T-cell (primary cell): ENCODE measurements at places on chromosomes 4 and X. TPM values are rescaled to one million over a fixed set of nuclear protein-coding genes. Genes with fewer than 3 reads are reported as not detected.

NPNT gene
- 0.32 TPM for total RNA-seq

DNA sequence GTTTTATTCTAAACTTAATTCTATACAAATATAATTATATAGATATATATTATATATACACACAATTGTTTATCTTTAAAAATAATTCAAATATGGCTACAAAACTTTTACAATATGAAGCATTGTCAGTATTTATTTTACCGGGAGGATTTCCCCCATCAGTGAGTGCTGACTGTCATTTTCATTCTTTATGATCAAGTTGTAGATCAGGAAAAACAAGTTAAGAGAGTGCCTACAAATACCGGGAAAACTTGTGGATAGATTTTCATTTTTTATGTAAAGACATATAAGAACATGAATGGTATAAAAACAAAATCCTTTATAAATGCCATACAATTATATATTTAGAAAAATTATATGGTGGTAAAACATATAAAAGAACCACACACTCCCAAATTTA, 37.8 kb downstream of the CLCN3 start:
- no peaks in the 10 kb centered on the region for H3K4me1 ChIP-seq
- no peak for DNase-seq
- H3K36me3 ChIP-seq: peaks cover 3% of the 10 kb centered on the region
- no peaks in the 10 kb centered on the region for H3K27me3 ChIP-seq
- H3K27ac ChIP-seq: no peak overlapping the region
- H3K4me3 ChIP-seq: no peak overlapping the region

CXCR3 gene
- total RNA-seq: 17.0 TPM

GRCh38 chr4:145108128-145108527, 10.0 kb downstream of the ABCE1 start:
- no peak overlapping the region for H3K4me3 ChIP-seq
- H3K36me3 ChIP-seq: peaks cover 67% of the 10 kb centered on the region

KCTD8 gene
- total RNA-seq: not detected

RRAGB gene
- 13.2 TPM for total RNA-seq

SH2D1A gene
- 43.8 TPM for total RNA-seq

LONRF3 gene
- 11.7 TPM for total RNA-seq

DNA sequence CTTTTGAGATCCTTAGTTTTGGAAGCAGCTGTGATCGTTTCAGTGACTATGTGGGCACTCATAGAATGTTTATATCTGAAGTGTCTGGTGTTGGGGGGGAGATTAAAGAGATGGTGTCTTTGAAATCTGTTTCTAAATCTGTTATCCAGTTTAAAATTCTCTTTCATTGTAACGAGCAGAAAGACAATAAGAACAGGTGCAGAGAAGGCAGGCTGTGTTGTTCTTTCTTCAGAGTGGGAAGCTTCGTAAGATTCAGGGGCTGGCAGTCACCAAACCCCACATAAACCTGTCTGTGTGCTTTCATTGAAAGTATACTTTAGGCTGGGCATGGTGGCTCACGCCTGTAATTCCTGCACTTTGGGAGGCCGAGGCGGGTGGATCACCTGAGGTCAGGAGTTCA, 16.3 kb upstream of the DHRSX start:
- H3K27me3 ChIP-seq: peaks cover 4% of the 10 kb centered on the region
- H3K27ac ChIP-seq: no peak overlapping the region
- H3K4me1 ChIP-seq: peaks cover 2% of the 10 kb centered on the region
- no peak for DNase-seq

MAGEA9B gene
- not detected for total RNA-seq

GRCh38 chr4:57425610-57426009, 315.4 kb upstream of the IGFBP7 start:
- peaks cover 2% of the 10 kb centered on the region for H3K27me3 ChIP-seq
- no peak for DNase-seq
- no peak overlapping the region for H3K27ac ChIP-seq
- no peaks in the 10 kb centered on the region for H3K36me3 ChIP-seq
- H3K4me3 ChIP-seq: no peak overlapping the region
- no peaks in the 10 kb centered on the region for H3K4me1 ChIP-seq

TLR2 gene
- total RNA-seq: 1.1 TPM

DNA sequence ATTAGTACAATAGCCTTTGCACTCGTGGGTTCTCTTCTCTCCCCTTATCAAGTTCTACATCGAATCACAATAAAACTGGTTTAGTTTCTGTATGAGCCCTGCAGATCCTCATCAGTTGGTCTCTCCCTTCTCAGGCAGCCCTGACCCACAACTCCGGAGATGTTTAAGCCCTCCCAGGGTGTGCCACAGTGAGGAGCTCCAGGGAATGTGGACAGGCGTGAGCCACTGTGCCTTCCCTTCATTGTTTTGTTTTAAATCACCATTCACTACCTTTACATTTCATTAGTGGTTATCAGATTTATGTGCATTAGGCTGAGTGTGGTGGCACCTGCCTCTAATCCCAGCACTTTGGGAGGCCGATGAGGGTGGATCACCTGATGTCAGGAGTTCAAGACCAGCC, 133.2 kb downstream of the LARP7 start:
- no peak overlapping the region for H3K27ac ChIP-seq
- DNase-seq: no peak
- no peaks in the 10 kb centered on the region for H3K27me3 ChIP-seq
- H3K4me3 ChIP-seq: no peak overlapping the region
- H3K36me3 ChIP-seq: no peaks in the 10 kb centered on the region

GRCh38 chr4:94011190-94011589, 182.6 kb downstream of the ATOH1 start:
- no peaks in the 10 kb centered on the region for H3K36me3 ChIP-seq
- no peak for DNase-seq
- H3K27ac ChIP-seq: no peak overlapping the region
- no peaks in the 10 kb centered on the region for H3K27me3 ChIP-seq

DNA sequence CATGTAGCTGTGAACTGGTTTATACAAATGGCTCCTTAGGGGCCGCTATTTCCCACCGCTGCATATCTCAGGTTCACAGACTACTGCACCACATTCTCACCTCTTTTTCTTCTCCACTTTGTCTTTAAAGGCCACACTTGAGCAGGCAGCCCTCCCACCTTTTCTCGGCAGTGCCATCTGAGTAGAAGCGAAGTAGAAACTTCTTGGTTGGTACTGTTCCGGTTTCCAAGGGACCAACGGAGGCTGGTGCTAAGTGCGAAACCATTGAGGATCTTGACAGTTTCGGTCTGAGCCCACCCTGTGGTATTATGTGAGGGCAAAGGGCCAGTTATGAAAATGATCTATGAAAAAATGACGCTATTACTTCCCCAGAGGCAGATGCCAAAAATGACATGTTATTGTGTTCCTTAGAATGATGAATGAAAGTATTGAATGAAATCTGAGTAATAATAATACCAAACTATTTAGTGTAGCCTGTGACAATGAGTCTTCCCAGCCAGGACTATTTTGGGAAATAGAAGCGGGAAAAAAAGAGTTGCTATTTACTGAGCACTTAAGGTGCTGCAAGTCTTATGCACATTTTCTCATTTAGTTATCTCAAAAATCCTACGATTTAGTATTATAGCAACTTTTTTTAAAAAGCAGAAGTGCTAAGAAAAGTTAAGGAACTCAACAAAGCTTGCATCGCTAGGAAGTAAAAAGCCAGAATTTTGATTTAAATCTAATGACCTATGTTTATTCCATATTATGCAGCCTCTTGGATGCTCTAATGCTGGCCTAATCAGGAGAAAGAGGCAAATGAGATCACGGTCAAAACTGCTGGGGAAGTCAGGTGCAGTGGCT, 29.6 kb upstream of the CHRNA9 start:
- no peaks in the 10 kb centered on the region for H3K27me3 ChIP-seq
- DNase-seq: peak; percentile 29
- peak overlapping the region; percentile 95 for H3K27ac ChIP-seq
- H3K4me3 ChIP-seq: no peak overlapping the region

FGFR3 gene
- total RNA-seq: 0.91 TPM

OPRPN gene
- total RNA-seq: not detected

KLB gene
- total RNA-seq: not detected

DNA sequence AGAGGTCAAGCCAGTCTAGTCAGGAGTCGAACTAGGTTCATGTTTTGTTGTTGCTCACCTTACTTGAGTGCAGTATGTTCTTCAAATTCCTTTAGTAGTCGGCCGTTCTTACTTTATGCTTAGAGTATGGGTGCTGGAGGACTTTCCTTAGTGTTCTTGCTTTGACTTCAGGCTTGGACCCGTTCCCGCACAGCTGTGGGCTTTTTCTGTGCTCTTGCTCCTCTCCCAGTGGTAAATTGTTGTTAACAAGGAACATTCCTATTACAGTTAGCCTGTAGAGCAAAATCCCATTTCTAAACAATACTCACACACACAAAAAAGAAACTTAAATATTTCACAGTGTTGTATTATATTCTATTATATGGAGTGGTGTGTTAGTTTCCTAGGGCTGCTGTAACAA, 113.5 kb downstream of the RAP1GDS1 start:
- DNase-seq: no peak
- no peak overlapping the region for H3K27ac ChIP-seq
- H3K27me3 ChIP-seq: no peaks in the 10 kb centered on the region
- no peaks in the 10 kb centered on the region for H3K36me3 ChIP-seq
- H3K4me1 ChIP-seq: no peaks in the 10 kb centered on the region

DNA sequence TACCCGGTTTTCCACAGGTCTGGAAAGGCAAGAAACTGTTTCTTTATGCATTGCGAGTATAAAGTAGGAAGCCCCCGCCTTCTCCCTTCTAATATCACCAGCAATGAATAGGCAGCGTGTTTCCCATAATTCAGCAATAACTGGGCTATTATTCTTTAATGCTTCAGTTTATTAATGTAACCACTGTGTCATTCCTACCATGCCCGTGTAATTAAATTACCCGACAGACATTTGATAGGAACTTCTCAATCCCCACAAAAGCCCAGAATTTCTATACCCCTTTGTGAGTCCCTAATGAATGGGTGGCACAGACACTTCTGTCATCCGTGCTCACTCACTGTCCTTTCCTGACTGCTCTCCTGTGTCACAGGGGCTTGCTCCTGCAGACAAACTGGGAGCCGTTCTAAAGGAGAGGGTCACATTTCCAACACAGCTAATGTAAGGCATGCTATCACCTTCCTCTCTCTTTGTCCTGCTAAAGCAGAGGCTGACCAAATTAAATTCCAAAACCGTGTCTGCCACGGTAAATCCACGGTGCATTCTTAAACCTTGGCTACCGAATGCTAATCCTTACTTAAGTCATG, 108.5 kb upstream of the MID1 start:
- H3K4me3 ChIP-seq: no peak overlapping the region
- H3K4me1 ChIP-seq: no peaks in the 10 kb centered on the region
- no peak for DNase-seq
- no peaks in the 10 kb centered on the region for H3K27me3 ChIP-seq

GRCh38 chrX:32448320-32448719, 763.0 kb downstream of the DMD start:
- DNase-seq: no peak
- no peak overlapping the region for H3K27ac ChIP-seq
- no peaks in the 10 kb centered on the region for H3K36me3 ChIP-seq
- H3K27me3 ChIP-seq: no peaks in the 10 kb centered on the region

DNA sequence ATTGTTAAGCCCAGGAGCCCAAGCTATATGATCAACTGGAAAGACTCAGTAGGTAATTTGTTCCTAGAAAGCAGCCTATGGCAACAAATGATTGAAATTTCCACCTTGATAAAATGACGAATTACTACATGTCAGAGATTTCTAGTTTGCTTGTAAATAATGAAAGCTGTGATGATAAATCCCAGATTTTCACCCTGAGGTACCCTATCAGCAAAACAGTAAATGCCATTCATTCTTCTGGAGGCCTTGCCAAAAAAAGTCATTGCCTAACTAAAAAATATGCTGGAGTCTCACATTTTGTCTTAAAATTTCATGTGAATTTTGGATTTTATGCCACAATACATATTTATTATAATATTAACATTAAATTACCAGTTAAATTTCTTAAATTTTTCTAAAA, 71.3 kb downstream of the PPEF2 start:
- no peak overlapping the region for H3K4me3 ChIP-seq
- H3K36me3 ChIP-seq: no peaks in the 10 kb centered on the region
- H3K27ac ChIP-seq: no peak overlapping the region
- no peak for DNase-seq
- no peaks in the 10 kb centered on the region for H3K27me3 ChIP-seq
- no peaks in the 10 kb centered on the region for H3K4me1 ChIP-seq

DNA sequence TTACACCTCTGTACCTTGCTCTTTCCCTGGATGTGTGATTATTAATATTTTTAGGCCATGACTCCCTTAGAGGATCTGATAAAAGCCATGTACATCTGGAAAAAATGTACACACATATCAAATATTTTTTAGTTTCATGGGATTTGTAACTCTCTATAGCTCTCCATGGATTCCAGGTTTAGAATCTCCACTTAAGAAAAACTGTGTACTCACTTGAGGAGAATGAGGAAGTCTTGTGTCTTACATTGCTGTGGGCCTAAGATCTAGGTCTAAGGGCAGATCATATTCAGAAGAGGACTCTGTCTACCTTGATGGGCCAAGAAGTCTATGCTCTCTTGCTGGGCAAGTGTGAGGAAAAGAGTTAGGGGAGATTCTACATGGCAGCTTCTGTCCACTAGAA, 98.0 kb downstream of the RRAGB start:
- no peaks in the 10 kb centered on the region for H3K36me3 ChIP-seq
- H3K27me3 ChIP-seq: no peaks in the 10 kb centered on the region
- no peak for DNase-seq
- no peak overlapping the region for H3K27ac ChIP-seq
- no peaks in the 10 kb centered on the region for H3K4me1 ChIP-seq
- no peak overlapping the region for H3K4me3 ChIP-seq

- H3K27ac ChIP-seq: no peak overlapping the region
- H3K4me1 ChIP-seq: no peaks in the 10 kb centered on the region
- H3K4me3 ChIP-seq: no peak overlapping the region
- DNase-seq: no peak
- H3K36me3 ChIP-seq: no peaks in the 10 kb centered on the region
- peaks cover 2% of the 10 kb centered on the region for H3K27me3 ChIP-seq
Observed at GRCh38 chrX:69148946-69149345, 16.3 kb downstream of the PJA1 start.

- H3K36me3 ChIP-seq: peaks cover 7% of the 10 kb centered on the region
- H3K4me1 ChIP-seq: no peaks in the 10 kb centered on the region
- H3K27ac ChIP-seq: no peak overlapping the region
- DNase-seq: no peak
- H3K4me3 ChIP-seq: no peak overlapping the region
Observed at GRCh38 chr4:26964512-26964911, 103.9 kb downstream of the STIM2 start.

AVPR2 gene
- not detected for total RNA-seq

GRCh38 chr4:100023800-100024199, 73.7 kb upstream of the H2AZ1 start:
- DNase-seq: no peak
- no peak overlapping the region for H3K4me3 ChIP-seq
- no peaks in the 10 kb centered on the region for H3K36me3 ChIP-seq
- H3K4me1 ChIP-seq: no peaks in the 10 kb centered on the region
- H3K27me3 ChIP-seq: peaks cover 5% of the 10 kb centered on the region
- H3K27ac ChIP-seq: no peak overlapping the region
